ENCODE measurements at places on chromosomes 6 and 20. TPM values are rescaled to one million over a fixed set of nuclear protein-coding genes. Genes with fewer than 3 reads are reported as not detected.

The SALL4 gene
- not detected for total RNA-seq

DNA sequence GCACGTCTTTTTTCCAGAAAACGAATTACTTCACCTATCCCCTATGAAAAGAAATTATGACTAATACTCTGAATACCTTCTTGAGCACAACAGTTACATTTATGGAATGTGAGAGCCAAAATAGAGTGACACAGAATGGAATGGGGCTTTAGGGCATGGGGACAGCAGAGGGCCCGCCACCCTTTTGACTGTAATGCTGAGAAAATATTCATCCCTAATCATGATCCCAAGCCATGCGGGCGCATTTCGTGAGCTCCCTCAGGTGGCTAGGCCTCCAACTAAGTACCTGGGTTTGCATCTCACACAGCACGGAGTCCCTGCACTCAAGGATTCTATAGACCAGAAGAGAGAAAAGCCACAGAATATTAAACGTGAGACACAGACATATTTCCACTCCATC lies 212.6 kb downstream of the SOD2 start:
- no peak for DNase-seq

DNA sequence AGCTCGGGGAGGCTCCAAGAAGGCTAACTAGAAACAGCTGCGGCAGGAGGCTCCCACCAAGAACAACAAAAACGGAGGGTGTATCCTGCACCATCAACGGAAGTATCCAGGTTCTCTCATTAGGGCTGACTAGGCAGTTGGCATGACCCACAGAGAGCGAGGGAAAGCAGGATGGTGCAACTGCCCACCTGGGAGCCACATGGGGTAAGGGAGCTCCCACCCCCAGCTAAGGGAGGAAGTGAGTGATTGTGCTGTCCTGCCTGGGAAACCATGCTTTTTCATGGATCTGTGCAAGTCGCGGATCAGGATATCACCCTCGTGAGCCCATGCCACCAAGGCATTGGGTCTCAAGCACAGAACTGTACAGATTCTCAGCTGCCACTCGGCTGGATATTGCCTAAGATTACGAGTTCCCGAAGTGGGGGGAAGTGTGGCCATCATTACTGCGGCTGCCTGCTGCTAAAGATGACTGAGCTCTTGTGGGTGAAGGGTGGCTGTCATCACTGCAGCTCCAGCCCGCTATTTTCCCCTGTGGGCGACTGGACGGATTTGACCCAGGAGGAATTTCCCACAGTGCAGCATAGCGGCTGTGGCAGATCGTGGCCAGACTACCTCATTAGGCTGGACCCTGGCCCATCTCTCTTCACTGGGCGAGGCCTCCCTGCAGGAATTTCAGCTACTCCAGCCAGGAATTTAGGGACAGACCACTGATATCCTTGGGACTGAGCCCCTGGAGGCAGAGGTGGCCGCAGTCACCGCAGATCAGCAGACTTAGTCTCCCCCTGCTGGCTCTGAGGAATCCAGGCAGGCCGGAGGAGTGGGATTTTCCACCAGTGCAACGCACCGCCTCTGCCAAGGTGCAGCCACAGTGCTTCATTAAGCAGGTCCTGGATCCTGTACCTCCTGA lies 515.7 kb downstream of the FRK start:
- peak; percentile 43 for DNase-seq

The USP49 gene
- total RNA-seq = 5.0 TPM

The HS3ST5 gene
- not detected for total RNA-seq

The PPIL4 gene
- total RNA-seq = 29.7 TPM

DNA sequence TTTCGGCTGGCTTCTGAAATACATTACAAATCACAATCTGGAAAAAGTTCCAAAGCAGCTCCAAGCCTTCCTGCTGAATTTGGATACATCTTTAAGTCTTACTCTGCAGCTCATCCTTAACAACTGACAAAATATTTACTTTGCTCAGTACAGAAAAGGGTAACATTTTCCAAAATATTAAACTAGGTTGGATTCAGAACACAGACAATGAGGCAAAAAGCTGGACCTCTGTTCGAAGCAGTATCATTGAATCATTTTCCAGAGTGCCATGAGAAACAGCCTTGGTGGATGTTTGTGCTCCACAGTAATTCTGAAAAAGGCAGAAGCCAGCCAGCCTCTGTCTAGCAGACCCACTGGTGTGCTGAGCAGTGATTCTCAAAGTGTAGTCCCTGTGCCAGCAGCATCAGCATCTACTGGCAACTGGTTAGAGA lies 162.1 kb downstream of the AIG1 start:
- DNase-seq = no peak

DNA sequence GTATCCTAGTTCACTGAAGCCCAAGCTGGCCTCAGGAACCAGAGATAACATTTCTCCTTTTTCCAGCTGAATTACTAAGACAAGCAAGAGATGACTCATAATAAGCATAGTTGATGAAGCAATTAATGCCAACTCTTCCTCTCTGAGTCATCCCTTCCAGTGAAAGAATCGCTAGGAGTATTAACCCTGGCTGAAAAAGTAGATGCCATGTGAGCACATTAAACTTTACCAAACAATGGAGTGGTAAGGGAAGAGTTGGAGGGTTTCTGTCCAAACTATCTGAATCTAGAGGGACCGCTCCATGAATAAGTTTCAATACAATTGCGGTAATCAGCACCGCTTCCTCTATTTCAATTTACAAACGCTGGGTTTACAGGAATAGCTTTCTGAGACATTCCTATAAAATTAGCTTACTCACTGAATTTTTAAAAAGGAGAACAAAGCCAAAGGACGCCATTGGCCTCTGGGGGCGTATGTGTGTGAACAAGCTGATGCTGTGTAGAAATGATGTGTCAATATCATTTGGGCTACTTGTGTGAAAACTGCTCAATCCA lies 48.3 kb downstream of the ATXN1 start:
- no peak for DNase-seq

DNA sequence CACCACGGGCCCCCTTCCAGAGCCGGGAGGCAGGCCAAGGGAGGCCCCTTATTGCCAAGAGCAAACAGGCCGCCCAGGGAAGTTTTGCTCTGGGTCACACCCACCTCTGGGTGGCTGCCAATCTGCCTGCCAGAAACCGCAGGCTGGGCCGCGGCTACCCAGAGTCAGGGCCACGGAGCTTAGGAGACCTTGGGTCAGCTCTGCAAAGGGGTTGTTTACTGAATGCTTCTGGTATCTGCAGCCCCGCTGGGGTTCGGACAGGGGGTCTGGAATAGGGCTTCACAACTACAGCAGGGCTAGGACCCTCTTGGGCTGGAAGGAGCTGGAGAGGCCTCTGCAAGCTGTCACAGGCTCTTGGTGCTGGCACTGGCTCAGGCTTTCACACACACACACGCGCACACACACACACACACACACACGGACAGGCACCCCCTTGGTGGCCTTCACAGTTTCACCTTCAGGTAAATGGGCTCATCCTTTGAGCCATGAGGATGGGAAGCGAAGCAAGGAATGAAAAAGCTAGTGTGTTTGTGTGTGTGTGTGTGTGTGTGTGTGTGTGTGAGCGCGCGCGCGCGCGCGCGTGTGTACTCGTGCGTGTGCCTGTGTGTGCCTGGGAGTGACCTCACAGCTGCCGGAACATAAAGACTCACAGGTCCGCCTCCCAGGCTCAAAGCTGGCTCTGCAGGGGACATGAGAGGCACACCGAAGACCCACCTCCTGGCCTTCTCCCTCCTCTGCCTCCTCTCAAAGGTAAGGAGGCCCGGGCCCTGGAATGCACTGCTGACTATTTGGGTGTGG lies at the start of gene CCN5:
Gene CCN5, plus strand, starts transcription at position 669 of the 798 bp plus-strand sequence. Its CDS starts 22 bp downstream, at position 691.
- DNase-seq = no peak

The CST4 gene
- total RNA-seq = not detected

GRCh38 chr6:152338335-152339125 lies 298.6 kb downstream of the SYNE1 start:
- DNase-seq = peak; percentile 51
